Esophagus muscularis mucosa (tissue), 4 donors: ENCODE measurements at places on chromosomes 2 and 18. TPM values are rescaled to one million over a fixed set of nuclear protein-coding genes. Genes with fewer than 3 reads are reported as not detected.

The TM4SF20 gene
- not detected for total RNA-seq

The REG1B gene
- not detected for total RNA-seq

The RHOB gene
- total RNA-seq, result 1,330 TPM

The CTAGE1 gene
- not detected for total RNA-seq

The SLC9A4 gene
- total RNA-seq, result not detected

The GEN1 gene
- 3.7 TPM for total RNA-seq

The BCL2L11 gene
- 16.6 TPM for total RNA-seq

The NEMP2 gene
- 5.4 TPM for total RNA-seq

GRCh38 chr2:31693882-31694281 lies 113.1 kb upstream of the SRD5A2 start:
- no peaks in the 10 kb centered on the region for H3K36me3 ChIP-seq
- no peak overlapping the region for H3K27ac ChIP-seq
- no peak for DNase-seq
- no peaks in the 10 kb centered on the region for H3K4me1 ChIP-seq
- no peaks in the 10 kb centered on the region for H3K27me3 ChIP-seq

DNA sequence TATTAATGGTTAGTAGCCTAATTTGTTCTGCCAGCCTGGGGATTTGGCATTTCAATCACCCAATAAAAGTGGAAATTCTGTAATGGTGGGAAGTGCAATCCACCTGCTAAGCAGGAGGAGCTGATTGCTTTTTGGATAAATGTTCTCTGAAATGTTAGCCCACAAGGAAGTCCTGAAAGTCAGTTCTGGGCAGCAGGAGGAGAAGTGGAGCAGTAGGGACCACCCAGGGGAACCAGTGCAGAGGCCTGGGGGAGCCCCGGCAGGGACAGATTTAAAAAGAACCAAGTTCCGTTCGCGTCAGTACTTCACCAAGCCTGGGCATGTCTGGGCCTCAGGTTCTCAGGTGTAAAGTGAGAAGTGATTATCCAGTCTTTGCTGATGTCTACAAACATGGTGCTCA lies 248.5 kb upstream of the RAB6C start:
- H3K4me3 ChIP-seq, result no peak overlapping the region
- no peak for DNase-seq
- H3K36me3 ChIP-seq, result no peaks in the 10 kb centered on the region

DNA sequence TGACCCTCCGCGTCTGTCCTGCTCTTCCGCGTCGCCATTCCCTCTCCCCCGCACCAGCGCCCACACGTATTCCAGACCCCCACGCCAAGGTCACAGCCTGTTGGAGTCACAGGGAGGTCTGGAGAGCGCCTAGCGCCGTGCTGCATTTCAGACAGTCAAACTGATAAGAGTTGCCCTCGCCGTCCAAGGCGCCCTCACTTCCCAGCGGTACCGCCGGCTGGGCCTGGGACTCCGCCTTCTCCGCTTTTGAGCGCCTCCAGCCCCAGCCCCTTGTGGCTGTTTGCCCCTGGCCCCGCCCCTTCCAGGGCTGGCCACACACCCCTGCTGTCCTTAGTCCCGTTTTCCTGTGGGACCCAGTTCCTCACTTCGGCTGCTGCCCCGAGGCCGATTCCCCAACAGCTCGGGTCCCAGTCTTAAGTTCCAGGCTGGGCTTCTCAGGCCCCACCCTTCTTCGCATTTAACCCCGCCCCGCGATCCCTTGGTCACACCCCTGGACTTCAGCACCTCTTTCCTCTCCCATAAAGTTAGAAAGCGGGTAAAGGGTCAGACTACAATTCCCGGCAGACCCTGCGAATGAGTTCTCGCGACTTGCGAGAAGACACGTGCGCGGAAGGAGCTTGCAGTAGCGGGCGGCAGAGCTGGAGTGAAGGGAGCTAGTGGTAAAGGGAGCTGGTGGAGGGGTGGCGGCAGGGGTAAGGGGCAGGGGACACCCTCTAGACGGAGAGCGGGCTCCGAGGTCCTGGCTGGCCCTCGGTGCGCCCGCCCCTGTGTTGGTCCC lies at the start of gene GMPPA:
Gene GMPPA, plus strand, starts transcription at position 612 of the 778 bp plus-strand sequence. CDS start 1,085 bp downstream, outside the sequence.
- peak within 1 kb of the TSS; percentile 97 for H3K27ac ChIP-seq
- H3K36me3 ChIP-seq, result peaks cover 19% of the 10 kb centered on the region
- peak; percentile 99 for DNase-seq
- peaks cover 77% of the 10 kb centered on the region for H3K4me1 ChIP-seq
- H3K27me3 ChIP-seq, result no peaks in the 10 kb centered on the region
- H3K4me3 ChIP-seq, result peak within 1 kb of the TSS; percentile 72

- no peak overlapping the region for H3K27ac ChIP-seq
- no peak for DNase-seq
- H3K4me1 ChIP-seq, result no peaks in the 10 kb centered on the region
- no peaks in the 10 kb centered on the region for H3K27me3 ChIP-seq
Measured at GRCh38 chr2:144950899-144951560, 431.1 kb upstream of the ZEB2 start.

DNA sequence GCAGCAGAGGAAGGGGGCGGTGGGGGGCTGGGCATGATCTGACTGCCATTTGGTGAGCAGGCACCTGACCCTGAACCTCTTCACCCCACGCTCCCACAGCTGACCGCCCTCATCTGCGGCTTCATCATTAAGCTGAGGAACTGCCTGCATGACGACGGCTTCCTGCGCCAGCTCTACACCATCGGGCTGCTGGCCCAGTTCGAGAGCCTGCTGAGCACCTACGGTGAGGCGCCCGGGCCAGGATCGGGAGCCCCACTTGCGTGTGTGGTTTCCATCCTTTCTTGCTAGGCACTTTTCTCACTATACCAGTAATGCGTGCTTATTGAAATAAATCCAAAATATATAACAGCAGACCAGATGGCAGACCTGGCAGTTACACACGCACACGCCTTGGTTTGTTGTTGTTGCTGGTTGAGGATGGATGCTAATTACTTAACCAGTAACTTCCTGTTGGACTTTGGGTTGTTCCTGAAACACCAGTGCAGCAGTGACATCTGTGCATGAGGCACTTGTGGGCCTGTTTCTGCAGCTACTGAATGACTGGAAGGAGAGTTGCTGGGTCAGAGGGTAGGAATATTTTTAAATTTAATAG lies 43.7 kb downstream of the COA5 start:
- DNase-seq, result no peak
- H3K27ac ChIP-seq, result no peak overlapping the region
- H3K4me3 ChIP-seq, result no peak overlapping the region
- H3K4me1 ChIP-seq, result peaks cover 35% of the 10 kb centered on the region
- H3K27me3 ChIP-seq, result no peaks in the 10 kb centered on the region

DNA sequence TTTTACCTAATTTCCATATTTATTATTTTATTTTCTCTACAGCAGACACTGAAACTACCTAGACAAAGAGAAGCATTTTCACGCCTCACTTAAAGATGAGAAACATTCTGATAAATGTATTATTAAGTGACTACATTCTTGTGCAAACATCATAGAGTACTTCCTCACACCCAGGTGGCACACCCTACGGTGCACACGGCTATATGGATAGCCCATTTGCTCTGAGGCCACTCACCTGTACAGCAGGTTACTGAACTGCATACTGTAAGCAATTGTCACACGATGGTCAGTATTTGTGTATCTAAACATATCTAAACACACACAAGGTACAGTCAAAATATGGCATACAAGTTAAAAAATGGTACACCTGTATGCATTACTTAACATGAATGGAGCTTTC lies 481.4 kb downstream of the CMPK2 start:
- H3K27me3 ChIP-seq, result no peaks in the 10 kb centered on the region
- H3K27ac ChIP-seq, result no peak overlapping the region
- no peaks in the 10 kb centered on the region for H3K4me1 ChIP-seq
- H3K4me3 ChIP-seq, result no peak overlapping the region
- no peak for DNase-seq
- no peaks in the 10 kb centered on the region for H3K36me3 ChIP-seq

DNA sequence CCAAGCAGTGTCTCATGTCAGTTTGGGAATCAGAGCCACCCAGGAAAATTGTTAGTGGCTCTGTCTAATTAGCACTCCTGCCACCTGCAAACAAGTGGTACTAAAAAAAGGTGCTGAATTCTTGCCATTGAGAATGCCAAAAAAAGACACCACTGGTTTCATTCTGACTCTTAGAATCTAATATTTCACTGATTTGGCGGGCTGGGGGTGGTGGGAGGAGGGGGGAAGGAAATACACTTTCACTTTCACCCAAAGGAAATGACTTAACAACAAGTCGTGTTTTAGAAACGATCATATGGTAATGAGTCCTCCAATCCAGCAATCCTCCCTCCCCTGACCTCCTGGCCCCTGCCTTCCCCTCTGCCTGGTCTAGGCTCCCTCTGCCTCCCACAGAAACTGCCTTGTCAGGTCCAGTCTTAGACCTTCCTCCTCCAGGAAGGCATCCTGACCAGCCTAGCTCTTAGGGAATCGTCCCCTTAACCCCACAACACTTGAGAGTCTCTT lies 4.4 kb upstream of the KLHL29 start:
- no peak overlapping the region for H3K4me3 ChIP-seq
- no peaks in the 10 kb centered on the region for H3K27me3 ChIP-seq
- no peak overlapping the region for H3K27ac ChIP-seq
- DNase-seq, result no peak
- H3K36me3 ChIP-seq, result no peaks in the 10 kb centered on the region

- DNase-seq, result no peak
- peaks cover 38% of the 10 kb centered on the region for H3K4me1 ChIP-seq
- H3K36me3 ChIP-seq, result no peaks in the 10 kb centered on the region
- H3K4me3 ChIP-seq, result peak overlapping the region; percentile 3
- H3K27ac ChIP-seq, result no peak overlapping the region
- H3K27me3 ChIP-seq, result no peaks in the 10 kb centered on the region
Measured at GRCh38 chr2:68776124-68776523, 41.5 kb downstream of the ARHGAP25 start.

GRCh38 chr18:12428923-12429322 lies 21.2 kb downstream of the PRELID3A start:
- no peaks in the 10 kb centered on the region for H3K27me3 ChIP-seq
- peaks cover 41% of the 10 kb centered on the region for H3K36me3 ChIP-seq
- no peak overlapping the region for H3K4me3 ChIP-seq
- no peak for DNase-seq

DNA sequence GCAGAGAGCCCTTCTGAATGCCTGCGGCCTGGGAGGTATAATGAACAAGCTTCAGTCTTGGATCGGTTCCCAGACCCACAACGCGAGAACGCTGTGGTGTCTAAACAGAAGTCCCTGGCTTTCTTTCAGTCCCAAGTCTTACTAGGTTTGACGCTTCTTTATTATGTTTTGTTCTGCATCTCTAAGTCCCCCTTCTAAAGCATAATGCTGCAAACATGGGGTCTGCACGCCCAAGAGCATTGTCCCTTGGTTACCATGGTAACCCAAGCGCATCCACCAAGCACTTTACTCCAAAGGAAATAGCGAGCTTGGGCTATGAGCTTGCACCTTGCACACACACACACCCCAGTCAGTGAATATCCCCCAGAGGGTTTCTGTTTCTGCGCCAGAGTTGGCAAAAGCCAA lies 193.7 kb downstream of the INO80D start:
- no peaks in the 10 kb centered on the region for H3K27me3 ChIP-seq
- no peak for DNase-seq
- H3K4me1 ChIP-seq, result peaks cover 12% of the 10 kb centered on the region
- no peak overlapping the region for H3K4me3 ChIP-seq
- H3K36me3 ChIP-seq, result no peaks in the 10 kb centered on the region

DNA sequence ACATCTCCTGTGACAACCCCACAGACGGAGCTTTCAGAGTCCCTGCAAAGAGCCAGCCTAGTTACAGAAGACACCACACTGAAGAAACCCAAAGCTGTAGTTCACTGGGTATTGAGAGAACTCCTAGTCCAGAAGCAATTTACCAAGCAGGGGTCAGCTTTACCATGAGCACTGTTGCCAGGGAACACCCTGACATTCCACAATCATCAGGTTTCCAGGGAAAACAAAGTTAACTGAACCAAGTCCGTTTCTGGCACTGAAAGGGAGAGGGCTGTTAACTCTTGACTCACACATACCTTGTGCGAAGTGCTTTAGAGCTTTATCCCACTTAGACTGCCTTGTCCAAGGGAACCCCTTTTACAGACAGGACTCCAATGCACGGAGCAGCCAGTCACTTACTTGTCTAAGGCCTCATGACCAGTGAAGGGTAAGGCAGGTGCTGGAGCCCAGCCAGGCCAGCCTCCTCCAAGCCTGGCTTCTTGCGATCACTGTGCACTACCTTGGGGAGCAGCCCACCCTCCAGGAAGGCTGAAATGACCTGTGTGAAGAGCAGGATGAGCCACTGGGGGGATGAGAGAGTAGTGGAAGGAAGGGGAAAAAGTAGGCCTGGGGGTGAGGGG lies 53.9 kb downstream of the REEP1 start:
- no peak for DNase-seq
- H3K4me3 ChIP-seq, result no peak overlapping the region
- peak overlapping the region; percentile 84 for H3K27ac ChIP-seq
- no peaks in the 10 kb centered on the region for H3K36me3 ChIP-seq

- H3K36me3 ChIP-seq, result peaks cover 49% of the 10 kb centered on the region
- no peak overlapping the region for H3K4me3 ChIP-seq
- H3K27ac ChIP-seq, result no peak overlapping the region
Measured at GRCh38 chr2:16623031-16623430, 42.6 kb downstream of the CYRIA start.

GRCh38 chr2:85189606-85190270 lies 56.5 kb downstream of the TCF7L1 start:
- DNase-seq, result no peak
- no peak overlapping the region for H3K4me3 ChIP-seq
- H3K36me3 ChIP-seq, result no peaks in the 10 kb centered on the region
- peaks cover 44% of the 10 kb centered on the region for H3K4me1 ChIP-seq
- H3K27me3 ChIP-seq, result no peaks in the 10 kb centered on the region
- no peak overlapping the region for H3K27ac ChIP-seq

GRCh38 chr2:105910497-105911238 lies 166.0 kb downstream of the NCK2 start:
- H3K36me3 ChIP-seq, result no peaks in the 10 kb centered on the region
- DNase-seq, result no peak
- no peak overlapping the region for H3K4me3 ChIP-seq
- H3K4me1 ChIP-seq, result peaks cover 16% of the 10 kb centered on the region

DNA sequence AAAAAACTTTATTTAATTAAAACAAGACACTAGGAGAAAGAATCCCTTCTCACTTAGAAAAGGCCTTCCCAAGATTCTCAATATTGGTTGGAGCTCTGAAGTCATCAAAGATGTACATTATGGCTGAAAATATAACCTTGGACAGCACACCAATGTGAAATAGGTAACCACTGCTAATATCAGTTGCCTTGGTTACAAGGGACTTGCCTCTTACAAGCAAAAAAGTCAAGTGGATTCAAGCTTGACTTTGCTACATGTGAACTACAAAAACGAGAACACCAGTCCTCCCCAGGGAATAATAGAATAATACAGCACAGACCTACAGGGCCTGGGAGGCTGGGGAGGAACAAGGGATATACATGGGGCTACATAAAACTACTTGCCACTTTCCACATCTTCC lies 46.1 kb downstream of the NABP1 start:
- H3K27me3 ChIP-seq, result no peaks in the 10 kb centered on the region
- H3K4me3 ChIP-seq, result no peak overlapping the region
- H3K4me1 ChIP-seq, result no peaks in the 10 kb centered on the region
- no peaks in the 10 kb centered on the region for H3K36me3 ChIP-seq
- H3K27ac ChIP-seq, result no peak overlapping the region

DNA sequence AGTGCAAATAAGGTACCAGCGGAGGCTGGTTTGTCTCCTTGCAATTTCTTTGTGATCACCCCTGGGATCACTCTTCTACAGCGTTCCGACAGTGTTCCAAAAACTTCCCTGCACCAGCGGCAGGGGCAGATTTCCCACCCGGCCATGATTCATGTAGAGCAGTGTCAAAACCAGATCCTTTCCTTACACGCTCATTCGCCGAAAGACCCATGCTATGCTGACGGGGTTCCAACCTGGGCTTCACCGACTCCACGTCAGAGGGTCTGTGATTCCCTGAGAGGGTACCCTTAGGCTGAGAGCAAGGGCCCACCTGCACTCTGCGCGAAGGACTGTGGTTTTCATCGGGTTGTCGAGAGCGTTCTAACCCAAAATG lies 423 bp upstream of the TTC27 start:
- H3K36me3 ChIP-seq, result peaks cover 23% of the 10 kb centered on the region
- H3K27ac ChIP-seq, result peak overlapping the region; percentile 77
- peaks cover 42% of the 10 kb centered on the region for H3K4me1 ChIP-seq
- no peak for DNase-seq
- H3K27me3 ChIP-seq, result no peaks in the 10 kb centered on the region
